Aorta (tissue), 5 donors: ENCODE measurements at places on chromosomes 6 and 20. TPM values are rescaled to one million over a fixed set of nuclear protein-coding genes. Genes with fewer than 3 reads are reported as not detected.

FAM217A gene
- total RNA-seq = not detected

DLL1 gene
- total RNA-seq = 24.8 TPM

TBXT gene
- total RNA-seq = not detected

GRCh38 chr20:5844063-5844681 is 94.0 kb downstream of the SHLD1 start:
- no peak overlapping the region for H3K4me3 ChIP-seq
- H3K36me3 ChIP-seq = no peaks in the 10 kb centered on the region
- no peak for DNase-seq
- no peak overlapping the region for H3K27ac ChIP-seq
- no peaks in the 10 kb centered on the region for H3K4me1 ChIP-seq
- peaks cover 1% of the 10 kb centered on the region for H3K27me3 ChIP-seq

DNA sequence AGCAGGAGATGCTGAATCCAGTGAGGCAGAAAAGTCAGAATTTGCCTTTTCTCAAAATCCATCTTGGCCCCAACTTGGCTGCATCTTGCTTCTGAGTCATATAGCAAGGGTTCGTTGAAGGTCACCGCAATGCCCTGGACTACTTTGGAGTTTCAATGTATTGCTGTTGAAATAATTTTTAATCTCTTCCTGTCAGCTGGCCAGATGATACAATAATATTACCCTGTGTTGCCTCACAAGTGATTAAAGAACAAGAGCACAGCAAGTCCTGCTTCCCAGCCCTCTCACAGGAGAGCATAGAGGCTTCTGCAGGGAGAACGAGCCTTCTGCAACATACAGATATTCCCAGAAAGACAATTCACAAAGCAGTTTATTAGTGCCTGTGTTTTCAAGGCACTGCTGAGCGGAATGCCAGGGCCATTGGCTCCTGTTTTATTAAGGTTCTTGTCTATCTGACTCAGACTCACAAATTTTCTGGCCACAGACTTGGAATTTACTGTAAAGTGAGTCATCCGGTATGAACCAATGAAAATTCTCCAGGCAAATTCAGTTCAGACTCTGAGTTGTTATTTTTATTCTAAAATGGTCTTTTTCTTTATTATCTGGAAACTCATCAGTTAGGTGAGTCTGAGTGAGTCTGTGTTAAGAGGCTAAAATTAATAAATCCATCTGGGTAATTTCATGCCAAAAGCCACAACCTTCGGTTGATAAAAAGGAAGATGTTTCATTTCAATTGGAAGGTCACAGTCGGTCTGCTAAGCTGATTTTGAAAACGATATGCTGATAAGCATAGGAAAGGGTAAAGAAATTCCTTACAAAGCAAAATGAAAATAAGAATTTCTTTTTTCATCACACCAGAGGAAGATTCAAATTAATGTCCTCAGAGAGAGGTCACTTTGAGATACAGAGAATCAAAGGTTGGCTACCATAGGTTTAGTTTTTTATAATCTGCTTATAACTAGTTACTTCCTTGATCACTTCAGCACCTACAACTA is 289.4 kb upstream of the STXBP5 start:
- H3K36me3 ChIP-seq = no peaks in the 10 kb centered on the region
- H3K27me3 ChIP-seq = no peaks in the 10 kb centered on the region
- peak overlapping the region; percentile 95 for H3K27ac ChIP-seq
- H3K4me3 ChIP-seq = no peak overlapping the region
- H3K4me1 ChIP-seq = no peaks in the 10 kb centered on the region

DNA sequence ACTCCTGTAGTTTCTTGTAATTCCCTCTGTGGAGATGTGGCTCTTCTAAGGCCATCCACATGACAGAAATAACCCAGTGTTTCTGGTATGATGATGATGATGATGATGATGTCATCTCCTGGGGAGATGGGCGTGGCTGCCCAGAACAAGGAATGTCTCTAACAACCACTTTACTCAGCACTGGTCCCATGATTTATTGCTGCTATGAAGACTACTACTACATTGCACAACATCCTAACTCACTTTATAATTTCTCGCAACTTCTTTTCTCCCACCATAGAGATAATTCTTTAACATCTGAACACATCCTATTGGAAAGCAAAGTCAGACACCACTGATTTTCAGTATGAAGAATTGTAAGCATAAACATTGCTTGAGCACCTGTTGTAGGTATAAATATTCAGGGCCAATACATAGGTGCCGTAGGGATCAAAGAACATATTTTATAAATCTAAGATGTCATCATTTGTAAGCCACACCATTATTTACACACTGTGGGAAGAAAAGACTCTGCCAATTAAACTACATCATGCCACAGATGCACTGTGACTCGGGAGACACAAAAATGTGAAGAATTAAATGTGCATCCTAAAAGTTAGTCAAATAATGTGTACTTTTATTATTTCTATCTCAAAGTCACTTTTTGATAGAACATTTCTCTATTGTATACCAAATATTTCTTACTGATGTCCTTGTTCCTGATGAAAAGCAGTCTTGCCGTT is 6.4 kb downstream of the TPMT start:
- no peaks in the 10 kb centered on the region for H3K36me3 ChIP-seq
- H3K27ac ChIP-seq = no peak overlapping the region
- no peak overlapping the region for H3K4me3 ChIP-seq
- H3K4me1 ChIP-seq = no peaks in the 10 kb centered on the region
- no peaks in the 10 kb centered on the region for H3K27me3 ChIP-seq

- H3K36me3 ChIP-seq = no peaks in the 10 kb centered on the region
- H3K4me1 ChIP-seq = peaks cover 6% of the 10 kb centered on the region
- peak overlapping the region; percentile 57 for H3K27ac ChIP-seq
- H3K4me3 ChIP-seq = no peak overlapping the region
- no peak for DNase-seq
- H3K27me3 ChIP-seq = no peaks in the 10 kb centered on the region
Observed at GRCh38 chr6:81997090-81997926, 244.8 kb upstream of the TENT5A start.

GRCh38 chr20:16257813-16258430 is 315.3 kb downstream of the KIF16B start:
- H3K4me3 ChIP-seq = no peak overlapping the region
- no peaks in the 10 kb centered on the region for H3K27me3 ChIP-seq
- H3K4me1 ChIP-seq = no peaks in the 10 kb centered on the region
- H3K27ac ChIP-seq = no peak overlapping the region
- no peak for DNase-seq
- no peaks in the 10 kb centered on the region for H3K36me3 ChIP-seq

DNA sequence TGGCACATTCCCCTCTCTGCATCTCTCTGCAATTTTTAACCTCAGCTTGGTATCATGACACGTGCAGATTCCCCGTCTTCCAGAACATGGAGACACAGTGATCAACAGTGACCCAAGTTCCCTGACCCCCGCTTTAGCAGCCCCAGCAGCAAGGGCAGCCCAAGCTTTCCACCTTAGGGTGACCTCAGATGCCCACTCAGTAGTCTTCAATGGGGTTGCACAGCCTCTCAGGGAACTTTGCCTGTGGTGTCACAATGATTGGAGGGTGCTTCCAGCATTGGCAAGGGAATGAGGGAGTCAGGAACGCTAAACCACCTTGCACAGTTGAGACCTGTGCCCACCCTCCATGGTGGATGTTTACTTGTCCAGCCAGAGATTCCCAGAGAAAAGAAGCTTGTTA is 287.1 kb upstream of the CDH4 start:
- H3K36me3 ChIP-seq = no peaks in the 10 kb centered on the region
- H3K4me3 ChIP-seq = no peak overlapping the region
- H3K4me1 ChIP-seq = no peaks in the 10 kb centered on the region
- no peak for DNase-seq
- H3K27me3 ChIP-seq = no peaks in the 10 kb centered on the region
- no peak overlapping the region for H3K27ac ChIP-seq

DNA sequence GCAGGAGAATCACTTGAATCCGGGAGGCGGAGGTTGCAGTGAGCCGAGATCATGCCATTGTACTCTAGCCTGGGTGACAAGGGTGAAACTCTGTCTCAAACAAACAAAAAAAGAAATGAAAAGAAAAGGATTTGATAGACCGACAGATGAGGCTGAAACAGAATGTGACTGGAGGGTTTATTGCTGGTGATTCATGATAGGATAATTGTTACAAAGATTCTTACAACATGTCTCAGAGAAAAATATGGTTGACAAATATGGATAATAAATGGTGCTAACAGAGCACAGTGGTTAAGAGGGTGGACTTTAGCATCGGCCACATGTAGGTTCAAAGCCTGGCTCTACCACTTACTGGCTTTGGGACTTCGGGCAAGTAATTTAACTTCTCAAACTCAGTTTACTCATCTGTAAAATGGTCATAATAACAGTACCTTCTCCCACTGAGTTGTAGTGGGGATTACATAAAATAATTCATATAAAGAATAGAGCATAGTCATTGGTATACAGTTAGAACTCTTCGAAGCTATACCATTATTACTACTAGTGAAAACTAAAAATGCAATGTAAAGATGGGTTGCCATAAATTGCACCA is 131.9 kb downstream of the MAP3K7 start:
- no peak overlapping the region for H3K27ac ChIP-seq
- DNase-seq = no peak
- no peaks in the 10 kb centered on the region for H3K36me3 ChIP-seq
- H3K27me3 ChIP-seq = no peaks in the 10 kb centered on the region

DNA sequence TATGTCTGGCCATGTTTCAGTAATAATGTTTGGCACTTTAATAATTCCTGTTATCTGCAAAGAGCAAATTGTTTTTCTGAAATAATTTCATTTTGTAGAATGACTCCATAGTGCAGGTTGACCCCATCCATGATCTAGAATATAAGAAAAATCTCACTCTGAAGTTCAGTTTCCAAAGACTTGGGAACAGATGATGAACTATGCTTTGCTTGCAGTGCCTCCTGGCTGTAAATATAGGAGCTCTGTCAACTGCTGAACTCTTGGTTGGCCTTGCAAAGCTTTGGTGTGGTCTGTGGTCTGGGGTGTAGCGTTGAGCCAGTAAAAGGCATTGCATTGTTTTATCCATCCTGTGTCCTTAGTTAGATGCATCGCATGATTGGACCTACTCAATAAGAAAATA is 104.0 kb downstream of the PLCB4 start:
- H3K4me3 ChIP-seq = no peak overlapping the region
- no peaks in the 10 kb centered on the region for H3K36me3 ChIP-seq
- H3K4me1 ChIP-seq = no peaks in the 10 kb centered on the region
- no peak overlapping the region for H3K27ac ChIP-seq

GRCh38 chr20:9329355-9330101 is 184.9 kb upstream of the LAMP5 start:
- no peaks in the 10 kb centered on the region for H3K27me3 ChIP-seq
- no peak overlapping the region for H3K4me3 ChIP-seq
- no peak for DNase-seq
- no peaks in the 10 kb centered on the region for H3K36me3 ChIP-seq

DNA sequence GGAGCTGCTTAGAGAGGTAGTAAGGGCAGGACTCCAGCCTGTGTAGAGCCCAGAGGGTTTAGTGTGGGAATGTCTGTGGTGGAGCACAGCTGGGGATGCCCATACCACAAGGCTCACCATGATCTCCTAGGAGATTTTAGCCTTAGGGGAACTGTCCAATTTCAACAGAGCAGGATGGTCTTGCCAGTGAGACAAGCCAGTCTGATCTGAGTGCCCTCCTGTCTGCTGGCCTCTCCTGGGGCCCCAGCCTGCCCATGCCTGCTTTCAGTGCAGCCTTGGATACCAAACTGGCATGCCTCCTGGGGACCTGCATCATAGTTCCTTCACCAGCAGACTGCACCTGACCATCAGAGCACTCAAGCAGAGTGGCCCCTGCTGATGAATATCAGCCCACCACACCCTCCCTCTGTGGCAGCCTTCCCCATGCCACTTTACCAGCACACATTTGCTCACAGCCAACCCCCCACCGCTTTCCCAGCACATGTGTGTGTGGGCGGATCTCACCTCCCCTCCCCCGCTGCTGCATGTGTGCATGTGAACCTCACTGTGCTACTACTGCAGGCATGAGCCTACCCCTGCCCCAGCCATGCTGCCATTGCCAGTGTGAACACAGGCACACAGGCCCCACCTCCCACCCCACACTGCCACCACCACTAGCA is 7.9 kb upstream of the TREM1 start:
- H3K4me3 ChIP-seq = no peak overlapping the region
- no peak for DNase-seq
- no peak overlapping the region for H3K27ac ChIP-seq
- no peaks in the 10 kb centered on the region for H3K4me1 ChIP-seq
- no peaks in the 10 kb centered on the region for H3K36me3 ChIP-seq

DNA sequence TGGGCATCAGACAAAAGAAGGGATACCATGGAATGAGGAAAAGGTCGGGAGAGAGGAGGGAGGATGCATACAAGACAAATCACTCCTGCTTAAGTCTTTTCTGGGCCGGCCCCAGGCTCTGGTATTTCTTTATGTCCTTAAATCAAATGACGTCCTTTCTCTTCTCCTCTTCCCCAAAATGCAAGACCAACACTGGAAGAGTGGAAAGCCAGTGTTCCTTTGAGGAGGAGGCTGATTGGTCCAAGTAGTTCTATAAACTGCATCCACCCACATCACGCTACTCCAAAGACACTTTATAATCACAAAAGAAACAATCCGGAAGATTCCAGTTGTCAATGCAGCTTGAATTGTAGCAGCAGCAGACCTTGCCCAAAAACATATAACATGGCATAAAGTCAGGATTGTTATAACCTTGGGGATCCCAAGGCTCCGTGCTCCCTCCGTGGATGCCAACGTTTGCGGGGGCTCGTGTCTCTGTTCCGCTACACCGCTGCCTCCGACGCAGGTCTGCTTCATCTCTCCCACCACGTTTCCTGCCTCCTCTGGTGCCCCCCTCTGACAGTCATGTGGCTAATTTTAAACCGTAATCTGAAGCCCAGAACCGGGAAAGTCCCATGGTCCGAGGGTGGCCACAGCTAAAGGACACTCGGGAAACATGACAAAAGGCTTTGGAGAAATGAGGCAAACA is 47.1 kb downstream of the MCUR1 start:
- H3K4me3 ChIP-seq = no peak overlapping the region
- peak; percentile 80 for DNase-seq
- no peak overlapping the region for H3K27ac ChIP-seq
- no peaks in the 10 kb centered on the region for H3K36me3 ChIP-seq
- peaks cover 1% of the 10 kb centered on the region for H3K4me1 ChIP-seq
- H3K27me3 ChIP-seq = no peaks in the 10 kb centered on the region

- no peaks in the 10 kb centered on the region for H3K4me1 ChIP-seq
- H3K27ac ChIP-seq = no peak overlapping the region
- H3K27me3 ChIP-seq = no peaks in the 10 kb centered on the region
- H3K4me3 ChIP-seq = peak overlapping the region; percentile 21
- no peaks in the 10 kb centered on the region for H3K36me3 ChIP-seq
- DNase-seq = no peak
Observed at GRCh38 chr6:26252077-26252472, 112.9 kb upstream of the BTN3A2 start.

DNA sequence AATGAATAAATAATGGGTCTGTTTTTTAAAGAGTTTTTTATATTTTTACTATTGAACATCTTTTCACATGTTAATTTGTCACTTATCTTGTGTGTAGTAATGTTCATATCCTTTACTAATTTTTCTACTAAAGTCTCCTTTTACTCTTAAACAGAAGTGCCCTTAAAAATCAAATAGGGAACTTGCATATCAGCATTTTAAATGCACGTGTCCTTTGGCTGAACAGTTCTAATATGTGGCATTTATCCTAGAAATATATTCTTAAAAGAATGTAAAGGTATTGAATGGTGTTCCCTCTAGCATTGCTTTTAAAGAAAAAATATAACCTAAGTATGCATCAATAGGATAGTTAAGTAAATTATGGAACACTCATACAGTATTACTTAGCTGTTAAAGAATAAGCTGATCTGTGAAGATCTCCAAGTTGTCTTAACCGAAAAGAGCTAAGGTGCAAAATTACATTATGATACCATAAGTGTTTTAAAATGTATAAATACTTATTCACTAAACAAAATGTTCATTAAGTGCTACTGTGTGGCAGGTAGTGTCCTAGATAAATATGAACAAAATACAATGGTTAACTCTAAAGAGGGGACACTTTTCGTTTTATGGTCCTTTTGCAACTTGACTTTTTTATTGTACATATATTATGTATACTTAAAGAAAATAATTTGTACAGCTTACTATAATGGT is 631 bp upstream of the PGBD1 start:
- H3K4me1 ChIP-seq = peaks cover 2% of the 10 kb centered on the region
- no peaks in the 10 kb centered on the region for H3K27me3 ChIP-seq
- H3K27ac ChIP-seq = no peak overlapping the region
